T-helper 1 cell (primary cell): ENCODE measurements at places on chromosomes 1 and 21.

DNA sequence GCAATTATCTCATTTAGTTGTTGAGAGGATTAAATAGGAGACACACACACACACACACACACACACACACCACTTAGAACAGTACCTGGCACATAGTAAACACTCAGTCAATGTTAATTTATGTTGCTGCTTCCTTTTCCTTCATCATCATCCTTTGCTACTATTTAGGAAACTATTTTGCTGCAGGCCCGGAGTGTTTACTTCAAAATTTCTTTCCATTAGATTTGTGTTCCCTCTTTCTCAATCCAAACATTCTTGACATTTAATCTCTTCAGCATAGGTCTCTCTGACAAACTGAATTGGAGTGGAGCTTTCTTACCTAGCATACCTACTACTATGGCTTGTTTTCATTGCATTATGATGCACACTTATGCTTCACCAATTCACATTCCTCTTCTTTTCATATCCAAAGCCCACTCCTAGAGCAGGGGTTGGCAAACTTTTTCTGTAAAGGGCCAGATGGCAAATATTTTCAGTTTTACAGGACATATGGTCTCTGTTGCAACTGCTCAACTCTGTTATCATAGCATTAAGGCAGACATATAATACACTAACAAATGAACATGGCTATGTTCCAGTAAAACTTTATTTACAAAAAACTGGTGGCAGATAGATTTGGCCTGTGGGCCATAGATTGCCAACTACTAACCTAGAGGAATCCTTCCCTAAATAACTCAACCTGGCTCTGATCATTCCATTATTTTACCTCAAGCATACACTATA is 49.5 kb downstream of the SCMH1 start:
- no peak for DNase-seq

GRCh38 chr1:117009132-117009531 is 7.6 kb downstream of the CD101 start:
- DNase-seq = no peak

- DNase-seq = no peak
Observed at GRCh38 chr1:118104951-118105350, 80.1 kb downstream of the SPAG17 start.

GRCh38 chr1:197954718-197955418 is 37.7 kb downstream of the LHX9 start:
- no peak for DNase-seq

DNA sequence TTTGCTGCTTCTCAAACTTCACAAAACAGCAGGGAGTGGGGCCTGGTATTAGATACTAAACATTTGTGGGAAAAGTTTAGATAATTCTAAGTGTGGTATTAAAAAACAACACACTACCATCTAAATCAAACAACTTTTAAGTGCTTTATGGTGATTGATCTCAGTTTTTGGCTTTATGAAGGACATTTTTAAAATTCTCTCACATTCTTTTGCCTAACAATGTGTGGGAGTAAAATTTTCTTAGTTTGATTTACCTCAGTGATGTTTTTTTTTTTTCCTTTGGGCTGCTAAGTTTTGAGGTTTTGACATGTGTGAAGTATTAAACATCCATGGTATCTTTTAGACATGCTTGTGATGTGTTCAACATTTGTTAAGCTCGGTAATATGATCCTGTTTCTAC is 116.2 kb downstream of the DISP1 start:
- no peak for DNase-seq
